Effector memory CD8-positive, alpha-beta T cell (primary cell): ENCODE measurements at places on chromosomes 6 and 20.

DNA sequence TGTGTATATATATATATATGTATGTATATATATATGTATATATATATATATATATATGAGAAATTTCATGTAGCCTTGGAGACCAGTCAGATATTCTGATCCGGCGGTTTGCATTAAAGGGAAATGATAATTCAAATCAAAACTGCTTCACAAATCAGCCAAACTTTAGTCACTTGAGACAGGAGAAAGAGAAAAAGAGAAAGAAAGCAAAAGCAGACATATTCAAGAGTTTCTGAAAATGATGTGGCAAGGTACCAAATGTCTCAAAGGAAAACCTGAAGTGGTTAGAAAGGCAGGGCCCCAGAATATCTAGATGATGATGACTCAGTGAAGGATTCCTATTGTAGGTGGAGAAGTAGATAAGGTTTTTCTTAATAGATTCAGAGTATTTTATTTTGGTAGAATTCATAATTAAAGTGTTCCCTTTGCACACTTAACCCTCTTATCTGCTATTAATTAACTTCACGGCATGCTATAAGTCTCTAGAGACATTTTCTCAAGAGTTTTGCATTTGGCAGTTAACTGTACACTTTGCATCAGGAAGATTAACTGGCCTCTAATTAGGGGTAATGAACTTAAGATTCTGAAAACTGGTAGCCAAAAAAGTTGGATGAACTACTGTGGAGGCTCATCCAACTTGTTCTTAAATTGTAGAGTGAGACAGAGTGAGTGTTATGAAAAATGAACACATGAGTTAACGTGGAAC is 50.1 kb upstream of the ASF1A start:
- H3K4me1 ChIP-seq, result peaks cover 31% of the 10 kb centered on the region
- DNase-seq, result no peak
- H3K36me3 ChIP-seq, result peaks cover 3% of the 10 kb centered on the region
- H3K4me3 ChIP-seq, result no peak overlapping the region

DNA sequence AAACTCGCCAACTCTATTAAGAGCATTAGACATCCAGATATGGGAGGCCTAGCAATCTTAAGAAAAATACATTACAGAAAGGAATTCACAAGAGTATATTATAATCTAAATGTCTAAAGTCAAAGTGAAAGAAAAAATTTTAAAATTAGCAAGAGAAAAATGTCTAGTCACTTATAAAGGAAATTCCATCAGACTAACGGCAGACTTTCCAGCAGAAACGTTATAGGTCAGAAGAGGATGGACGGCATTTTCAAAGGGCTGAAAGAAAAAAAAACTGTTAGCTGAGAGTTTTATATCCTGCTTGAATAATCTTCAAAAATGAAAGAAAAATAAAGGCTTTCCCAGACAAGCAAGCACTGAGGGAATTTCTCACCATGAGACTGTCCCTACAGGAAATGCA is 269.0 kb downstream of the HDGFL1 start:
- no peaks in the 10 kb centered on the region for H3K36me3 ChIP-seq
- DNase-seq, result no peak
- H3K27me3 ChIP-seq, result no peaks in the 10 kb centered on the region
- H3K27ac ChIP-seq, result no peak overlapping the region
- H3K4me3 ChIP-seq, result no peak overlapping the region

- no peaks in the 10 kb centered on the region for H3K4me1 ChIP-seq
- no peak for DNase-seq
- peaks cover 18% of the 10 kb centered on the region for H3K27me3 ChIP-seq
Observed at GRCh38 chr6:53119349-53119748, 29.3 kb downstream of the GCM1 start.

DNA sequence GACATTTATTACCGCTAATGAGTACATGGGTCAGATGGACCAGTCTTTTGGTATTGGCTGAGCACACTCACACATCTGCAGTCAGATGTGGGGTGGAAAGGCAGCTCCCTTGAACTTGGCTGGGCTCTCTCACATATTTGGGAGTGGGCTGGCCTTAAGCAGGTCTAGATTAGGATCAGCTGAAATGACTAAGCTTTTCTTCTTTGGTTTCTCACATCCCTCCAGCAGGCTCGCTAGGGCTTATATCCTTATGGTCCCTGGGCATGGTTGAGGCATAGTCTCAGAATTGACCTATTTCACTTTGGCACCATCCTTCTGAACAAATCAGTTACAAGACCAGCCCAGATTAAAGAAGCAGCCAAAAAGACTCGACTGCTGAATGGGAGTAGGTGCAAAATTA is 14.4 kb upstream of the PLCB1 start:
- H3K27ac ChIP-seq, result no peak overlapping the region
- no peaks in the 10 kb centered on the region for H3K4me1 ChIP-seq
- H3K4me3 ChIP-seq, result no peak overlapping the region

GRCh38 chr6:131469130-131469529 is 103.9 kb upstream of the ARG1 start:
- H3K27me3 ChIP-seq, result no peaks in the 10 kb centered on the region
- no peak for DNase-seq
- H3K36me3 ChIP-seq, result no peaks in the 10 kb centered on the region
- H3K4me1 ChIP-seq, result no peaks in the 10 kb centered on the region
- H3K27ac ChIP-seq, result no peak overlapping the region

DNA sequence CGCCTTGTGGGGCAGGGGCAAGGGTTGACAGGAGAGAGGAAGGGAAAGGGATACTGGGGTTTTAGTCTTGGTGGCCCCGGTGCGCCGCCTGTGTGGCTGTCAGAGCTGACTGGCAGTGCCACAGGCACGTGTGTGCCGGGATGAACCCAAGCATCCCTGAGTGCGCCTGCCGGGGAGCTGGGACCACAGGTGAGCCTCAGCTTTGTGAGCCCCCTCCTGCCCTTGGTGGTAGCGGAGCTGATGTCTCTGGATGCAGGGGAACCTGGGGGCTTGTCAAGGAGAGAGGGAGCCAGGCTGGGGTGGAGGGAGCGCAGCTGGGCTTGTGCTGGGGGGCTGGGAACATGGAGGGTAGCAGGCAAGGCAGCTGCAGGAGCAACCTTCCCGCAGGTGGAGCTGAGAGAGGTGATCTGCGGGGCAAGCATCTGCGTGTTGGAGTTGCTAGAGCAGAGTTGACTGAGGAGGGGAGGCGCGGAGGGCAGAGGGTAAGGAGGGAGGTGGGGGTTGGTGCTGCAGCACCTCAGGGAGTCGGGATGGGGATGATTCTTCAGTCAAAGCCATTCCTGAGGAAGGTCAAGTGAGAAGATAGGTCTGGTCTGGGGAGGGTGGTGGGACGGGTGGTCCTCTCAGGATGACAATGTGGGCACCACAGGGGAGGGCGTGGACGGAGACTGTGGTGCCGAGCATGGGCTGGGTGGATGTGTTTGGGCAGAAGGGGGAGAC is 28.1 kb downstream of the PYGB start:
- peaks cover 29% of the 10 kb centered on the region for H3K36me3 ChIP-seq
- DNase-seq, result no peak
- no peaks in the 10 kb centered on the region for H3K27me3 ChIP-seq
- peaks cover 6% of the 10 kb centered on the region for H3K4me1 ChIP-seq

GRCh38 chr20:13452470-13453124 is 186.1 kb downstream of the TASP1 start:
- no peak for DNase-seq
- no peaks in the 10 kb centered on the region for H3K4me1 ChIP-seq
- no peaks in the 10 kb centered on the region for H3K27me3 ChIP-seq
- no peak overlapping the region for H3K4me3 ChIP-seq
- no peak overlapping the region for H3K27ac ChIP-seq
- no peaks in the 10 kb centered on the region for H3K36me3 ChIP-seq

DNA sequence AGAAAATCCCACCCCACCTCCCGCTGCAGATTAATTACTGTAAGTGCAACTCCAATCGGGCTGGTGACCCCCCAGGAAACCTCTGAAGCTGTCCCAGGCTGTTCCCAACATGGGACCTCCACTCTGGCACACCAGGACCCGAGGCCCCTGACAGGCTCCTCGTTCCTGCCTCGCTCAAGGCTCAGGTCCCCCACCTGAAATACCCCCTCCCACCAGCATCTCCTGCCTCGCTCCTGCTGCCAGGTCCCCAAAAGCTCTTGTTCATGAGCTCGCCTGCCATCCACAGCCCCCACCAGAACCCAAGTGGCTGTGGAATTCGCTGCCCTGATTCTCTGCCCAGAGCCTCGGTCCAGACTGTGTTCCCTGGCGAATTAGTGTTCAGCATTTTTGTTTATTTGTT is 26.1 kb downstream of the NPEPL1 start:
- H3K4me3 ChIP-seq, result no peak overlapping the region
- peaks cover 2% of the 10 kb centered on the region for H3K4me1 ChIP-seq
- H3K36me3 ChIP-seq, result peaks cover 3% of the 10 kb centered on the region

DNA sequence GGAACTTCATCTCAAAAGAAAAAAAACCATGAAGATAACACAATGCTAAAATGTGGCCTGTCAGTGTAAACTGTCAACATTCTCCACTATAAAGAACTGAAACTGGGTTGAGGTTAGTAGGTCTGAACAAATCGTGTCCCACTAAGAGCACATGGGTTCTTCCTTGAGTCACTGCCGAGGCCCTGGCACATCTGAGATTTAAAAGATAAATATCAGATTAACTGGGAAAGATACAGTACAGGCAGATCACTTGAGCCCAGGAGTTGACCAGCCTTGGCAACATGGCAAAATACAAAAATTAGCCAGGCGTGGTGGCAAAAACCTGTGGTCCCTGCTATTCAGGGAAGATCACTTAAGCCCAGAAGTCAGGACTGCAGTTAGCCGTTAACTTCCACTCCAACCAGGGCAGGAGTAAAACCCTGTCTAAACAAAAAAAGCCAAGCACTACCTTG is 5.6 kb downstream of the EEF1A1 start:
- H3K27ac ChIP-seq, result peak overlapping the region; percentile 85
- no peak for DNase-seq
- peak overlapping the region; percentile 96 for H3K4me3 ChIP-seq
- H3K27me3 ChIP-seq, result no peaks in the 10 kb centered on the region
- H3K36me3 ChIP-seq, result peaks cover 76% of the 10 kb centered on the region

- no peak overlapping the region for H3K4me3 ChIP-seq
- H3K36me3 ChIP-seq, result no peaks in the 10 kb centered on the region
- no peak overlapping the region for H3K27ac ChIP-seq
- DNase-seq, result peak; percentile 65
Observed at GRCh38 chr20:38633577-38634093, 32.0 kb downstream of the ARHGAP40 start.

DNA sequence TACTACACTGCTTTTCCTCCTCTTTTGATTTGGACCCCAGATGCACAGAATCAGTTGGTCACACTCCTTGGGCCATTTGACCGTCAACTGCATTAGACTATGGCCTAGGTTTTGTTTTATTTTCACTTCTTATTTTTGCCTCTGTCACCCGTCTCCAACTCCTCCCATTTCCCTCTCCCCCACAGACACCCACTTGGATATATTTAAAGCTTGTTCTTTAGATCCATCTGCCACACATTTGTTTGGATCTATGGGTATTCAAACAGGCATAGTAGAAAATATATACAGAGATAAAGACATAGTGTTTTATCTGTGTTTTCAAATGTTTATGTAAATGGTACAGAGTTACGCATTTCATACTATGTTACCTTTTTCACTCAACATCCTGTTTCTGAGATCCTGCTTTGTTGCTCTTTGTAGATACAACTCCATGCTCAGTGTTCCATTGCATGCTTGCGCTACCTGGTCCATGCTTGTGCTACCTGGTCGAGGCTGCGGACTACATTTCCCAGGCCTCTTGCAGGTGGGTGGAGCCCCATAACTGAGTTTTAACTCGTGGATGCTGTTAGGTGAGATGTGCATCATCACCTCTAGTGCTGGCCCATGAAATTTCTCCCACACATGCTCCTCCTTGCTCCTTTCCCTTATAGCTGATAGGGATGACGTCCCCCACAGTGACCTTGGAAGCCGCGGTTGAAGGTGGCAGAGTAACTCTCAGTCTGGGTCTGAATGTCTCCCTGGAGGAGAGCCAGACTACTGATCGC is 11.5 kb upstream of the PREX1 start:
- DNase-seq, result no peak
- H3K27me3 ChIP-seq, result no peaks in the 10 kb centered on the region
- no peaks in the 10 kb centered on the region for H3K36me3 ChIP-seq

GRCh38 chr20:41643504-41643938 is 25.3 kb upstream of the CHD6 start:
- no peak overlapping the region for H3K27ac ChIP-seq
- H3K4me3 ChIP-seq, result no peak overlapping the region
- no peaks in the 10 kb centered on the region for H3K36me3 ChIP-seq

GRCh38 chr6:98844244-98845210 is 10.2 kb downstream of the POU3F2 start:
- peak overlapping the region; percentile 56 for H3K4me3 ChIP-seq
- H3K36me3 ChIP-seq, result peaks cover 10% of the 10 kb centered on the region

- peaks cover 4% of the 10 kb centered on the region for H3K36me3 ChIP-seq
- peaks cover 11% of the 10 kb centered on the region for H3K4me1 ChIP-seq
- no peak overlapping the region for H3K4me3 ChIP-seq
- no peak overlapping the region for H3K27ac ChIP-seq
Observed at GRCh38 chr20:63840405-63840828, 9.4 kb upstream of the ZBTB46 start.

DNA sequence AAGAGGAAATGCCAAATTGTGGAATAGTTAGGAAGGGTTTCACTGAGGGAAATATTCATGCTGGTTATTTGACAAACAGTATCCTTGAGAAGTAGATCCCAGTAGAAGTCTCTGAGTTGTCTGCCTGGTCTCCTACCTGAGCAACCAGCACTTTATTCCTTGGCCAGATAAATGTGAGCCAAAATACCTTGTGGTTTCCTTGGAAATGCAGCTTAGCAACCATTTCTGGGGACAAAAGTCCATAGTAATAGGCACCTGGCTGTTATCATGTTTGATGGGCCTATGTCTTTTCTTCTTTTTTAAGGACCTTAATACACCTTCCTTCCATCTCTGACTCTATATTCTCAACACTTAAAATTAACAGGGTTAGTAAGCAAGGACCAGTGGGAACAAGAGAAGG is 217.1 kb upstream of the MARCKS start:
- no peak overlapping the region for H3K4me3 ChIP-seq
- H3K36me3 ChIP-seq, result no peaks in the 10 kb centered on the region
- H3K27ac ChIP-seq, result no peak overlapping the region
- no peaks in the 10 kb centered on the region for H3K27me3 ChIP-seq
- DNase-seq, result no peak

DNA sequence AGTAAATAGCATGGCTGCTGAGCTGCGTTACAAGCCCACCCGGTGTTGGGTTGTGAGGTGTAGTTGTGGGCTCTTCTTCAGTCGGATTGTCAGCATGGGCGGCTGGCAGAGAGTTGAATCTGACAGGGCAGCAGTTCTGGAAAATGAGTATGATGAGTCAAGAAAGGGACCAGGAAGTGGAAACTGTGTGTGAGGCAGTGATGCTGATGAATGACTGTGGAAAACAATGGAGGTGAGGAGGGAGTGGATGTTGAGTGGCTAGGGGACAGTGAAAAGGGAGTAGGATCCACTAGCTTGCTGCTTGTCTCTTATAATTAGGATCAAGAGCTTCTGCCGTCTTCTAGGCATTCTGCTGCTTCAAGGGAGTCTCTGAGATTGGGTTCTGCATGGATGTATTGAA is 154.3 kb downstream of the ESR1 start:
- no peak overlapping the region for H3K27ac ChIP-seq
- peaks cover 10% of the 10 kb centered on the region for H3K4me1 ChIP-seq
- peaks cover 3% of the 10 kb centered on the region for H3K36me3 ChIP-seq
- no peak for DNase-seq
- H3K4me3 ChIP-seq, result no peak overlapping the region
- H3K27me3 ChIP-seq, result peaks cover 27% of the 10 kb centered on the region
